ENCODE measurements at places on chromosomes 16 and 17. TPM values are rescaled to one million over a fixed set of nuclear protein-coding genes. Genes with fewer than 3 reads are reported as not detected.

- no peaks in the 10 kb centered on the region for H3K4me1 ChIP-seq
- H3K27ac ChIP-seq = no peak overlapping the region
- H3K27me3 ChIP-seq = no peaks in the 10 kb centered on the region
- DNase-seq = no peak
- H3K4me3 ChIP-seq = no peak overlapping the region
Observed at GRCh38 chr17:52297230-52298010, 138.9 kb upstream of the CA10 start.

DNA sequence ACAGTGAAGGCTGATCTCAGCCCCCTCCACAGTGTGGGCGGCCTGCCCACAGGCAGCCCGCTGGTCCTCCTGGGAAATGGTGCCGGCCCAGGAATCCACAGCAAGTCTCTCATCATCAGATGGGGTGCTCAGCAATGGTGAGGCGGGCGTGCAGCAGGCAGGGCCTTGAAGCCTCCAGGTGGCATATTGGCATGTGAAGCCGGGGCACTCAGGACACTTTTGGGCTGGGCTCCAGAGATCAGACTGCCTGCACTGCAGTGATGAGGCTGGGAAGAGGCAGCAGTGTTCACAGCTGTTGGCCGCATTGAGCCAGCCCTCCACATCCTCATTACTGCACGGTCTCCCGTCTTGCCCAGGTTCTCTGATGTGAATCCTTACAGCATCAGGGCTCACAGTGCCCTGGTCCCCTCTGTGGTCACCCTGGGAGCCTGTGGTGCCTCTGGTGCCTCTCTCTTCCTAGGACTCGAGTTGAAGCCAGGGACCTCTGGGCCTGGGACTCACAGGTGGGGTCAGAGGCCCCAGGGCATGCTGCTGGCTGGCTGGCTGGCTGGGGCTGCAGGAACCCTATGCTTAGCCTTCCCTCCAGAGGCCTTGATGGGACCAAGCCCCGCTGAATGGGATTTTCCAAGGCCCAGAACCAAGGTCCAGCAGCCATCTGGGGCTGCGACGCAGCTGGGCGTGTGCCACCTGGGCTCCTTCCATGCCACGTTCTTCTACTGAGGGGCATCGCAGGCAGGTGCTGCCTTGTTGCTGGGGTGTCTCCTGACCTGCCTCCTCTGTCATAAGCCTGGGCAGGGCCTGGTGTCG is 48.6 kb downstream of the TNFRSF13B start:
- no peak for DNase-seq

DNA sequence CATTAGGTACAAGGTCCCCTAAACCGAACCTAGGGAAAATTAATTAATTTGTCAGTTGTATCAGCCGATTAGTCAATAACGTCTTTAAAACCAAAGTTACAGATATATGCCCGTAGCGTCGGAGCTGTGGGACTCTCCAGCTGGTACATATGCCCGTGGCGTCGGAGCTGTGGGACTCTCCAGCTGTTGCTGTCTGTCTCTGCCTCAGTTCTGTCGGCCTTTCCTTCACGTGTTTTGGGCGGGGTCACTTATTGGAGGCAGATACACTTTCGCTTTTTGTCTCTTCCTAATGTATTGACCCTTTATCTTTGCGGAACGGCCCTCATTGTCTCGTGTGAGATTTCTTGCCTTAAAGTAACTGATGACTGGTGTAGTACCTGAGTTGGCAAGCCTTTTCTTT is 62.0 kb upstream of the ZNF750 start:
- no peak overlapping the region for H3K27ac ChIP-seq
- H3K36me3 ChIP-seq = peaks cover 28% of the 10 kb centered on the region
- no peak overlapping the region for H3K4me3 ChIP-seq

Gene SYNGR2
- 51.5 TPM for total RNA-seq

DNA sequence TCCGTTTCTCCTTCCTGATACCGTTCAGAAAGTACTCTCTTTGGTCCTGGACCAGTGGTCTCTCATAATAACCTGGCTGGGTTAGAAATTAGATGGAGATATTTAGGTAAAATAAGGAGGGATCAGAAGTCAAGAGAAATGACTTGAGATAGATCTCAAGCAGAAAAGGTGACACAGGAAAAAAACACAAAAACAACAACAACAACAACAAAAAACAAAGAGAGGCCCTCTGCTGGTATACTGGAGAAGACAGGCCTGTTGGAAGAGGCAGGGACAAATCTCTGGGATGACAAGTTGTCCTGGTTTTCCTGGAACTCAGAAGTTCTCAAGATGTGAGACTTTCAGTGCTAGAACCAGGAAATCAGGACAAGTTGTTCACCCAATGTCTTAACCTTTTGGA is 430.5 kb downstream of the SHISA9 start:
- H3K27ac ChIP-seq = no peak overlapping the region
- no peaks in the 10 kb centered on the region for H3K4me1 ChIP-seq
- no peaks in the 10 kb centered on the region for H3K27me3 ChIP-seq
- no peak for DNase-seq

DNA sequence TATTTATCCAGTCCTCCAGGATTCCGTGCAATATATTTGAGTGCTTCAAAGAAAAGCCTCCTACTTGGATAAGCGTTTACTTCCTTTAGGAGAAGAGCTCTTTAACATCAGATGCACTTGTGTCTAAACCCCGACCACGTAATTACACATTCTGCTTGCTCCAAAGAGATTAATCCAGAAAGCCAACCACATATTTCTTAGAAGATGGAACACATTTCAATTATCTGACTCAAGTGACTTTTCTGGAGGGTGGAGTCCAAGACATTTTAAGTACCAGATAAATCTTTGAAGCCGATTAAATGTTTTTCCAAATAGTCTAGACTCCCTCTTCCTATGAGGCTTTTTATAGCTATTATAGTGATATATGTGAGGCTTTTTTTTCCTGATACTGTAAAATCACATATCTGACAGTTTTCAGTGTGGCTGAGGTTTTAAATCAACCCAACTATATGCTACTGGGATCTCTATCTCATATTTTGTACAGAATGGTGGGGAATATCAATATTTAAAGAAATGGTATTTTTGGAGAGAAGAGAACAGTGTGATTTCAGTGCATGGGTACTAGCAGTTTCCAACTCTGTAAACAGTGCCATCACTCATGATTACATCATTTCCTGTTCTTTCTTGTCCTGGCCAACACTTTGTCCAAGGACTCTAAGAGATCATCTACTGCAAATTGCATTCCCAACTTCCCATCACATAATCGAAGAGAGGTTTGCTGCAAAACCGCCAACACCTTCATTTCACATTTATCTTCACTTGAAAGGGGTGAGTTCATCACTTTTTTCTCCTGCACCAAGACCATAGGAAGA is 192.4 kb upstream of the HSBP1 start:
- no peaks in the 10 kb centered on the region for H3K4me1 ChIP-seq
- H3K27me3 ChIP-seq = no peaks in the 10 kb centered on the region
- no peaks in the 10 kb centered on the region for H3K36me3 ChIP-seq
- H3K4me3 ChIP-seq = no peak overlapping the region
- H3K27ac ChIP-seq = no peak overlapping the region

DNA sequence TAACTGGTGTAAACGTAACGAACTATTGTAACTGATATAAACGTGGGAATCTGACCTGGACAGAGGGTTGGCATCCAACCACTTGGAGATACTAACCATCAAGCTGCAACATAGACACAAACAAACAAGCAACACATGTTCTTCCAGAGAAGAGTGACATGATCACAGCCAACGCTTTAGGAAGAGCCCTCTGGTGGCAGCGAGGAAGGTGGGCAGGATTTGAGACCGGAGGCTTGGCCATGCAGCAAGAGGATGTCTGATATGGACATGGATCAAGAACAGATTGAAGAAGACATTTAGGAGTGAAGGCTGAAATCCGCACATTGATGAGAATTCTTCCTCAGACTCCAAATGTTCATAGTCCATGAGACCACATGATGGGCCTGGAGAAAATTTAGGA is 40.3 kb upstream of the TNRC6A start:
- no peak overlapping the region for H3K27ac ChIP-seq
- no peak overlapping the region for H3K4me3 ChIP-seq
- no peaks in the 10 kb centered on the region for H3K36me3 ChIP-seq
- no peak for DNase-seq
- no peaks in the 10 kb centered on the region for H3K27me3 ChIP-seq
- peaks cover 16% of the 10 kb centered on the region for H3K4me1 ChIP-seq

Gene TNP2
- total RNA-seq = not detected

DNA sequence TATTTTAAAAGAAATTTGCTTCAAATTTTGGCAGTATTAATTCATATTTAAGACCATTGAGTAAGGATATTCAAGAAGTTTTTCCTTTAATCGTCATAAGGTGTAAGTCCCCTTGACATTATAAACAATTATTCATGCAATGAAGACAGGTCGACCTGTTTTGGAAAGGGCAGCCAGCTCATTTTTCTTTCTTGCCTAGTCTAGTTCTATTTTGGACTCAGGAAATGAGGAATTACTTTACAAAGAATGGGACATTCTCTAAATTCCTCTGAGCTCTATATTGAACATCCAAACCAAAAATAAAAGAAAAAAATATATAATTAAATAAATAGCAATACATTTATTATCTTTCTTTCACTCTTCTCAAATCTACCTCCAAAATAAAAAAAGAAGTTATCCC is 595.6 kb upstream of the KIF2B start:
- H3K4me3 ChIP-seq = no peak overlapping the region
- H3K4me1 ChIP-seq = peaks cover 15% of the 10 kb centered on the region

Gene SOCS1
- total RNA-seq = 6.6 TPM

Gene NPIPA7
- 10.3 TPM for total RNA-seq

Gene SALL1
- total RNA-seq = 12.8 TPM

Gene PTX4
- total RNA-seq = not detected

Gene CDH3
- 110 TPM for total RNA-seq

DNA sequence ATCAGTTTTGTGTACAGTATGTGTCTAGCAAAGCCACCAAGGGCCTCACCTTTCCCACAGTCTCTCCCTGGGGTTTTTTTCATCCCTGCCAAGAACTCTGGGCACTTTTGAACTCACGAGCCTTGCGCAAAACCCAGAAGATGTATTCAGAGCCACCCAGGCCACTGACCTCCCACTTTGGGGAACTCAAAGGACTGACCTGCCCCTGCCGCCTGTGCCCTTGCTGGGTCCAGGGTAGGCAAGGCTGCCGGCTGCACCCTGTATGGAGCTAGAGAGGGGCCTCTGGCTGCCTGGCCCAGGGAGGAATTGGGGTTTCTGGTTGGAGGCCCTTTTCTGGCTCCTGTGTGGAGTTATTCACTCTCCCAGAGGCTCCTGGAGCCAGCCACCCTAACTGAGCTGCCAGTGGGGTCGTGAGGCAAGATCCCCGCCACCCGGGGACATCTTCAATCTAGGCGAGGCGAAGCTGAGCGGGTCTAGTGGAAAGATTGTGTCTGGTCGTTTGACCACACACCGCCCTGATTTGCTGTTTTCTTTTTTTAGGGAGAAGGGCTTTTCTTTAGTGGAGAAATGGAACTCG is 1.9 kb downstream of the CDK5R1 start:
- H3K36me3 ChIP-seq = peaks cover 1% of the 10 kb centered on the region
- peak overlapping the region; percentile 83 for H3K4me3 ChIP-seq
- no peak overlapping the region for H3K27ac ChIP-seq
- no peak for DNase-seq

Gene SLFN12
- 16.6 TPM for total RNA-seq

- no peak overlapping the region for H3K27ac ChIP-seq
- H3K4me3 ChIP-seq = no peak overlapping the region
- DNase-seq = no peak
- H3K36me3 ChIP-seq = no peaks in the 10 kb centered on the region
- no peaks in the 10 kb centered on the region for H3K4me1 ChIP-seq
Observed at GRCh38 chr17:17508019-17508535, 11.9 kb upstream of the RASD1 start.

Gene ARMC7
- 16.7 TPM for total RNA-seq

Gene QPRT
- 106 TPM for total RNA-seq

Gene DNASE1L2
- total RNA-seq = 1.7 TPM

- peaks cover 4% of the 10 kb centered on the region for H3K27me3 ChIP-seq
- no peak for DNase-seq
- peaks cover 3% of the 10 kb centered on the region for H3K36me3 ChIP-seq
Observed at GRCh38 chr16:4746991-4747574, 12.7 kb downstream of the DNAAF8 start.

DNA sequence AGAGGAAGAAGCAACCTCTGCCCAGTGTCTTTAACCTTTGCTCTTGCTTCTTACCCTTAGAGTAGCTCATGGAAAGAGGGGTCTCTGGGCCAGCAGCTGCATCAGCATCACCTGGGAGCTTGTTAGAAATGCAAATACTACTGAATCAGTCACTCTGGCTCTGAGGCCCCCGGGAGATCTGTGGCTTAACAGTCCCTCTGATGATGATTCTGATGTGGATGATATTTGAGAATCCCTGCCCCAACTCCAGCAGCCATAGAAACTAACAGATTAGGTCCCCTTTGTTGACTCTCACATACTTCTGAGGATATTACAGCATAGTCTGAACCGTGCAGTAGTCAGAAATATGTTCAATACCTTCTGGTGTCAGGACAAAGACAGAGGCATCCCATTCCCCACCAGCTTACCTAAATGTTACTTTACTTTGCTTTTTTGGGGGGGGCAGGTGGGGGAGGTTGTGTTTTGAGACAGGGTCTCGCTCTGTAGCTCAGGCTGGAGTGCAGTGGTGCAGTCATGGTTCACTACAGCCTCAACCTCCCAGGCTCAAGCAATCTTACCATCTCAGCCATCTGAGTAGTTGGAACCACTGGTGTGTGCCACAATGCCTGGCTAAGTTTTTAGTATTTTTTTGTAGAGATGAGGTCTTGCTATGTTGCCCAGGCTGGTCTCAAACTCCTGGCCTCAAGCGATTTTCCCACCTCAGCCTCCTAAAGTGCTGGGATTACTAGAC is 220.1 kb downstream of the CCDC182 start:
- H3K4me3 ChIP-seq = no peak overlapping the region
- H3K27me3 ChIP-seq = no peaks in the 10 kb centered on the region
- H3K36me3 ChIP-seq = peaks cover 2% of the 10 kb centered on the region
- peaks cover 22% of the 10 kb centered on the region for H3K4me1 ChIP-seq

DNA sequence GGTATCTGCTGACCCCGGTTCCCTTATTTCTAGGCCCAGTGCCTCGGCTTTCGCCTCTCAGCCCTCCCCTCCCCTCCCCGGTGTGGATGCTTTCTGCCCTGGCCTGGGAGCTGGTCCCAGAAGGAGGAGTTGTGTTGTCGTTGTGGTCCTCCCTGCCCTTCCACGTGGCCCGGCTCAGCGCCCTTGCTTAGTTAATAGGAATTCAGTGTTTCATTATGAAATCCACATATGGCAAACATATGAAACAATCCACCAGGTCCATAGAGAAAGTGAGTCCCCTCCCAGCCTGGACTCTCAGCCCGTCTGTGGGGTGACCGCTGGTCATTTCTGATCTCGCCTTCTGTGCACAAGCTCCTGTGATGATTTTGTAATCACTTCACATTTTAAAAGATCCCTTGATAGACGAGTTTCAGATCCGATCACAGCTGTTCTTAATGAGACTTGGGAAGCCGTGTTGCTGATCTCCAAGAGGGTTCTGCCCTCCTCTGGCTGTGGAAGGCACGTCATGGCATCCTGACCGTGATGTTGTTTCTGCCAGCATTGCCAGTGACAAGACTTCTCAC is 112.1 kb downstream of the BANP start:
- no peaks in the 10 kb centered on the region for H3K27me3 ChIP-seq
- no peak overlapping the region for H3K4me3 ChIP-seq
- no peak for DNase-seq
- H3K4me1 ChIP-seq = peaks cover 1% of the 10 kb centered on the region
- H3K27ac ChIP-seq = peak overlapping the region; percentile 62

Data from progenitor cell of endocrine pancreas (in vitro differentiated cells).